CD4-positive, CD25-positive, alpha-beta regulatory T cell (primary cell): ENCODE measurements at places on chromosomes 3 and 15.
A peak's percentile ranks its signal among the peaks of the same experiment; 100 is the strongest.

GRCh38 chr3:46865546-46865945, 2.3 kb upstream of the MYL3 start:
- DNase-seq = no peak

DNA sequence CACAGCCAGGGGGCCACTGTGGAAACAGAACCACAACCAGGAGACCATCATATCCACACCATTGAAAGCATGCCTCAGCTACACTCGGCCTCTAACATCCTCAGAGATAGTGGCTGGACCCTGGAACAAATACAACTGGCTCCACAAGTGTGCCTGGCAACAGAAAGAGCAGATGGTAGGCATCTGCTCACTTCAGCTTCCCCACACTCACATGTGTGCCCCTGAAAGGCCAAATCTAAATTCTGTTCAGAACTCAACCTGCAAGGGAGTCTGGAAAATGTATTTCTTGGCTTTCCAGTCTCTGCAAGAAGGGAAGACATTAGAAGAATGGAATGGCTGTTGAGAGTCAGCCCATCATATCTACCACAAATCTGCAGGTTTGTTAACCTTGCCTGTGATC, 54.7 kb upstream of the CTNNB1 start:
- no peak for DNase-seq

DNA sequence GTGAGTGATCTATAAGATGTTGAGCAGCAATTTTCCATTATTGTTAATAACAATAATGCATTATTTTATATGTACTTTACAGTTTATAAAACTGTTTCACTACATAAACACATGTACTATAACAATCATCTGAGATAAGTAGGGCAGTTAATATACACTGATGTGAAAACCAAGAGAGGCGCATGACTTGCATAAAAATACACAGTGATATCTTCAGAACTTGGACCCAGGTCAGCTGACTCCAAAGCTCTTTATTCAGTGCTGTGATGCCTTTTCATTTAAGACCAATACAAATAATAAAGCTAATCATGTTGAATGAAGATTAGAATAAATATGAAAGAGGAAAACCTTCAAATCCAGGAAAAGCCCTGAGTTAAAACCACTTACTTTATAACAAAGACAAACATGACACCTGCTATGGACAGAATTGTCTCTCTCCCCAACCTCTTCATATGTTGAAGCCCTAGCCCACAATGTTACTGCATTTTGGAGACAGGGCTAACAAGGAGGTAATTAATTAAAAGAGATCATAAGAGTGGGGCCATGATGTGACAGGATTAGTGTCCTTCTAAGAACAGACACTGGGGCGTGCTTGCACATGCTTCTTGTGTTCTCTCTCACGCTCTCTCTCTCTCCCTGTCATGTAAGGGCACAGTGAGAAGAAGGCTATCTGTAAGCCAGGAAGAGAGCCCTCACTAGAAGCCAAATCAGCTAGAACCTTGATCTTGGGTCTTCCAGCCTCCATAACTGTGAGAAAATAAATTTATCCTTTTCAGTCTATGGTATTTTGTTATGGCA, 55.8 kb upstream of the TSPAN3 start:
- DNase-seq = no peak

- no peak for DNase-seq
Measured at GRCh38 chr3:14485981-14486380, 54.2 kb downstream of the GRIP2 start.

GRCh38 chr15:85037641-85038040, 56.0 kb downstream of the PDE8A start:
- DNase-seq = no peak

DNA sequence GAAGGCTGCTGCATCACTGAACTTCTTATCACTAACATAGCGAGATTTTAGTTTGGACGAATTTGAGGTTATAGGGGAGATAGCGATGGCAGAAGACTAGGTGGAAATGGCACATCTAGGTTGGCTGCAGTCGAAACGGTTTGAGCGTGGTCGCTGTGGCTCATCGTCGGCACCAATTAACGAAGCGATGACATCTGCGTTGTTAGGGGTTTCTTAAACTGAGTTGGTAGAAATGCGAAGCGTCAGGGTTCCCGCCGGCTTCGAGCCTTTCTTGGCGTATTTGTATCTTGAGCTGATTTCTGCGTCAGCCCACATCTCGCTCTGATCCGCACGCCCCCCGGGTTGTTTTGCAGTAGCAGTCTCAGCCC, 319 bp downstream of the LNP1 start:
- no peak for DNase-seq

- no peak for DNase-seq
Measured at GRCh38 chr15:52406601-52407000, 111.0 kb upstream of the MYO5C start.

DNA sequence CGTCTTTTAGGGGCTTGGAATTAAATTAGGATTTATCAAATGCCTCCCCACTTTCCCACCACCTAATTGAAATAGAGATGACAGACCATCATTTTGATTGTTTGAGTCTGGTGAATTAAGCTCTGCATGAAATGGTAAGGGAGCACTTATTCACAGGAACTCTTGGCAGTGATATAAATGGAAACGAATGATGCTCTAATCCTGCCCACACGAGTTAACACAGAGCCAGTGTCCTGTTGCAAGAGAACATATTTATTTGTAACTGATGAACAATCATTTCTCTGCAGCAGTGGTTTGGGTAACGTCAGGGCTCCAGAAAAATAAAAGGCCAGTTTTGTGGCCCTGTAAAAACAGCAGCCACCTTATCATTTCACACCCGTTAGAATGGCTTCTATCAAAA, 163.3 kb downstream of the FEZF2 start:
- no peak for DNase-seq

- no peak for DNase-seq
Measured at GRCh38 chr15:96124436-96124835, 206.1 kb upstream of the NR2F2 start.

DNA sequence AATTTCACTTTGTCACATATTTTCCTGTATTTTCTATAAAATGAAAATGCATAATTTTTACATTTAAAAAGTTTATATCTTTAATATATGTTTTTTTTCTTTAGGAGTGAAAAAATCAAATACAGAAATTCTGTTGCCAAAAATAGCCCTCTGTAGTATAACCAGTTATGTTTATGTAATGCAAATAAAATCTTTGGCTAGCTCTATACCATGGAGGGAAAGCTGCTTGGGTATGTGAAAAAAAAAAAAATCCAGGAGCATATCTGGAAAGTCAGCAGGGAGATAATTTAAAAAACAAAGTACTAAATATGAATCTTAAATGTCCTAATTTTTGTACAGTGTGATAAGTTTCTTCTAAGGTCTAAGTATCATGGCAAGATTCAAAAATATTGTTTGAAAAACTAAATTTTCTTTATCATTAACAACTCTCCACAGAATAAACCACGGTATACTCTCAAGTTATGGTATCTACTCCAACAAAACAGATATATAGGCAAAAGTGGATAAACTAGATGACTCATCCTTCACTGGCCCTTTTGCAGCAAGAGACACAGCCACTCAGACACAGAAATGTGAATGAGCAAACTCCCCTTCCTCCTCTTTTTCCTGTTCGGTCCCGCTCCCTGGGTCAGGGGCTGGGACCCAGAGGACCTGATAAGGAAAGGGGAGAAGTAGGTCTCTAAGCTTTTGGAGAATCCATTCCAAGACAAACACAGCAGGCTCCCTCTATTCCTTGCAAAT, 66.6 kb downstream of the PDZRN3 start:
- DNase-seq = no peak

DNA sequence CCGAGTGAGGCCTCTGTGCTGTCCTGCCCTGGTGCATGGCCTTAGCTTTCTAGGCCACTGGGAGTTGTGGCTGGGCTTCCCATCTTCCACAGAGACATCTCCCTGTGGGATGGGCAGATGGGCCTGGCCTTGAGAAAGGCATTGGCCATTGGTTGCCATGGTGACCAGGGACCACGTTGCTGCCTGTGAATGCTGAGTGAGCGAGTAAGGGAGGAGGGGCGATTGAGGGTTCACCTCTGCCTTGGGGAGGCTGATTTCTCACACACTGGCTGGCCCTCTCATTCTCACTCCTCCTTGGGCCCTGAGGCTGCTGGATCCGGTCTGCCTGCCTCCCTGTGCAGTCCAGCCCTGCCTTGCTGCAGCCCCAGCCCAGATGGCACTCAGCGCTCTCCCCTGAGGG, 26.4 kb upstream of the DOCK3 start:
- DNase-seq = no peak

- DNase-seq = peak; percentile 52
Measured at GRCh38 chr3:132180337-132180791, 136.8 kb upstream of the ACP3 start.

- DNase-seq = no peak
Measured at GRCh38 chr3:151431940-151432339, 28.9 kb downstream of the IGSF10 start.

DNA sequence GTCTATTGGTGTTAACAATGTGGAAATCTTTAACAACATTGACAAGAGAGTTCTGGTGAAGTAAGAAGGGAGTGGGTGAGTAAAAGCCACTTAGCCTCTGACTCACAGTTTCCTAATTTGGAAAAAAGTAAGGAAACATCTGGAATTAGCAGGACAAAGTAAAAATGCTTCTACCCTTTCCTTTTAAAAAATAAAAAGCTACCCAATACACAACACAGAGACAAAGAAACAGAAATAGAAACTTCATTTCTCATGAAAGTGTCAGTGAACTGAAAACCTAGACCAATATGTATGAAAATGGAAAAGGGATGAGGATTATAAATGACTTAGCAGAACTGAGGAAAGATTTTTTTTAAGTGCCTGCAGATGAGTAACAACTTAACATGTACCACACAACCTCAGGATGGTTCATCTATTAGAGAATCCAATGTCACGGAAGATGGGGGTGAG, 65.4 kb downstream of the SSR3 start:
- DNase-seq = no peak

DNA sequence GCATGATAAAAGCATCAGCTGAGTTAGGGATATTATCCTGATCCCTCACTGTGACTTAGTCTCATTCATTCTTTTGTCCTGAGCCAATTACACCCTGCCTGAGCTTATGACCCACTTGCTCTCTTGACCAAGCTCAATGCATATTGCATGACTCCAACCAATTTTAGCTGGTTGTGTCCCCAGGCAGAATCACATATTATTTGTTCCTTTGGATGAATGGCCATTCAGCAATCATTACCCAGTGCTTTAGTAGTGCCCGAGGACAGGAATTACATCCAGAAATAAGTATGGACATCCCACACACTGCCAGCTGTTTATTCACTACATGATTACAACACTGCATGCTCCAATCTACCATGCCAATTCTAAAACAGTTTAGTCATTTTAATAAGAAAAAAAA, 322.5 kb downstream of the ZBBX start:
- DNase-seq = no peak

GRCh38 chr15:70140543-70141375, 43.0 kb upstream of the TLE3 start:
- peak; percentile 13 for DNase-seq

DNA sequence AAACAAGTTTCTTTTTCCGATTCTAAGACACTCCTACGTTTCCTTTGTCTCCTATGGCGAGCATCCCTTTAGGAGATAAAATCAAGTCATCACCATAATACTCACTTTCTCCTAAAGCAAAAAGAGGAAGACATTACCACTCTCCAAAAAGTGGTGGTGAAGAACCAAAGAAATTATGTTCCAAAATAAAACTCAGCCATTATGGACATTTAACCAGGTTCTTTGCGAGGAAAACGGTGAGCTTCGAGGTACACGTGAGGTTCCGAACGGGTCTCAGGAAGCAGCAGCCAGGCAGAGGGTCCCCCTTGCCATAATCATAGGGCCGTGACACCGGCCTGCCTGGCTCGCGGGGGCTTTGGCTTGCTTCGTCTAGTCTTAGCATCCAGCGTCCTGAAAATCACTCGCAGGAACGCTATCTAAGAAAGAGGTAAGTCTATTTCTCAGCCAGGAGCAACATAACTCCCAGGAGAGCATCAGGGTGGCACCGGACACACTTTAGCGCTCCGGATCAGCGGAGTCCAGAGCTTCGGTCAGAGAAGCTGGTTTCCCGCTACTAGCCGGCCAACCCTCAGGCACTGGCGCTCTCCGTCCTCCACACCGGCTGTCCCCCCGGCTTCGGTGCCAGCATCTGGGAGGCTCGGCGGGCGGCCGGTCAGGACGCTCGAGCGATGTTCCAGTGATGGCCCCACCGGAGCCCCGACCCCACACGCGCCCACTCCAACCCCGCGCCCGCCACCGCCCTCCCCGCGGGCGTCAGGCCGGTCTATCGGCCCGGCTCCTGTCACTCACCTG, 581 bp downstream of the IP6K1 start:
- DNase-seq = peak; percentile 13

DNA sequence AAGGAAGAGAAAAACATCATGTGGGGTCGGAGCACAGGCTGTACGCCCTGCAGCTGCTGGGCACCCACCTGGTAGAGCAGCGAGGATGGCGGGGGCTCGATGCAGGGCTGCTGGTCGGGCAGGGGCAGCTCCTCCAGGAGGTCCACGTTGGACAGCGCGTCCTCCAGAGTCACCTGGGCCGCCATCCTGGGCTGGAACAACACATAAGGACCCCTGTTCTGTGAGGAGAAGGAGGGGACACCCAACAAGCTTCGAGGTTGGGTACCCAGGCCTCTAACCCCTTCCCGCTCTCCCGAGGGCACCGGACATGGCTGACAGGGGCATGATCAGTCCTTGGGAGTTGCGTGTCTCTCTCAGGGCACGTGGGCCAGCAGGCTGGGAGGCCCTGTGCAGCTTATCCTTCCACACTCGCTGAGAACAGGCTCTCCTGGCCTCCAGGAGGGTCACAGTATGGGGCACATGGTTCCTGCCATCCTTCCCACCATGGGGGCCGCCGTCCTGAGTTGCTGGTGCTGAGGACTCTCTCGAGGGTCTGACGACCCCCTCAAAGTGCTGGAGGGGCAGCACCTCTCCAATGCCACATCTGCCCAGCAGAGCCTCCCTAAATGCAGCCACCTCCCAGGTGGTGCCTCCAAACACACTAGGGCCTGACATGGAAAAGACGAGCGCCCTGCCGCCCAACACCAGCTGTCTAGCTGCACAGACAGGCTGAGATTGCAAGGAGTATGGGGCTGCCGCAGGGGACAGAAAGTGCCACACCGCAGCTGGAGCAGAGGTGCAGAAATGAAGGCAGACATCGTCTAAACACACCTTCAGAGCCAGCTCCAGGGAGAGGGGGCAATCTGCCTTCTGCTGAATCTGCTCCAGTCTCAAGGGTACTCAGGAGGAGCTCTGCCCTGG, 32.8 kb downstream of the CYFIP1 start:
- DNase-seq = no peak

GRCh38 chr15:29100486-29101000, 169.1 kb downstream of the NSMCE3 start:
- DNase-seq = no peak

- DNase-seq = no peak
Measured at GRCh38 chr15:65906396-65906795, 37.1 kb downstream of the RAB11A start.

- DNase-seq = peak; percentile 42
Measured at GRCh38 chr3:125051715-125052581, 3.8 kb downstream of the HEG1 start.

DNA sequence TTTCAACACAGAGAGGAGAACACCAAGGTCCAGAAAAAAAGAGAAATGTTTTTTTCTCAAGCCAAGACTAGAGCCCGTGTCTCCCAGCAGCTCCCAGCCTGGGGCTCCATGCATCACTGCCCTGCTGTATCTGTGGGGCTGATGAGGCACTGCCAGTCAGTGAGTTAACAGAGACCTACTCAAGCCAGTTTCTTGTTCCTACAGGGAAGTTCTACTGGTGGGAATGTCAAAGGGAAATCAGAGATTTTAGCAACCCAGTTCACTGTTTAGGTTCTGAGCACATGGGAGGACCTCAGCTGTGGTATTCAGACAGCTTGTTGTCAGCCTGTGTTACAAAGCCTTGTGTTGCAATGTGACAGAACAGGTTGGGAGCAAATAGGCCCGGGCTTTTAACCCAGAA, 234.3 kb downstream of the TLE3 start:
- DNase-seq = no peak

- no peak for DNase-seq
Measured at GRCh38 chr3:53074366-53074696, 28.5 kb upstream of the SFMBT1 start.
